SK-N-SH (cell line): ENCODE measurements at places on chromosomes 4 and X. TPM values are rescaled to one million over a fixed set of nuclear protein-coding genes. Genes with fewer than 3 reads are reported as not detected.

DNA sequence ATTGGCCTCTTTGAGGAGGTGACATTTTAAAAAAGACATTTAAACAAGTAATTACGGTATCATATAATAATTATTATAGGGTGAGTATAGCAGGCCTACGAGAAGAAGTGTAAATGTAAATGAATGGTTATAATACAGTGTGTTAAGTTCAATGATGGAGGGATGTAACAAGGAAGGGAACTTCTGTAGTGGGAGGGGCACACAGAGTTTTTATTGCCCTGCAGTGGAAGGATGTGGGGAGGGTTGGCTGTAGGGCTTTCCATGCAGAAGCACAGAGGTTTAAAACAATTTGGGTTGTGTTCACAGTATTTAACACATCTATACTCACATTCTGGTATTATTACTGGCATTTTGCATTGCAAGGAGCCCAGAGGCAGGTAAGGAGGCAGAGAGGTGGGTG, 41.1 kb downstream of the AFF1 start:
- no peak overlapping the region for H3K27ac ChIP-seq
- peaks cover 22% of the 10 kb centered on the region; the same call in 1 of the 2 replicates for H3K4me1 ChIP-seq
- H3K4me3 ChIP-seq = no peak overlapping the region
- no peaks in the 10 kb centered on the region for H3K27me3 ChIP-seq
- no peak for DNase-seq

- H3K27me3 ChIP-seq = no peaks in the 10 kb centered on the region
- DNase-seq = no peak
- H3K36me3 ChIP-seq = no peaks in the 10 kb centered on the region
- no peak overlapping the region for H3K4me3 ChIP-seq
These were observed 146.0 kb upstream of the CPEB2 start for GRCh38 chr4:14856062-14856933.

DNA sequence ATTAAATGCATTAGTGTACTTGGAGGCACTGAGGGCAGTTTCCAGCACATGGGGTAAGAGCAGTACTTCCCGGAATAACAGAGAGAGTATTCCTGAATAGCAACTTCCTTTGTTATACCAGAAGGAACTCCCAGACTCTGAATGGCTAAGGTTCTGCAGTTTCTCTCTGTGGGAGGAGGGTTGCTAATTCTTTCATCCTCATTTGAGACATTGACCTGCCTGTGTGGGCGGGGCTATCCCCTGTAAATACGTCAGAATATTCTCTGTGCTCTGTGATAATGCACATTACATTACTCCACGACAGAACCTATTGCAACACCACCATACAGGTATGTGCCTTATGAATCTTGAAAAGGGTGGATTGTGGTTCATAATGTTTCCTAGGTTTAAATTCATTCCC, 52.7 kb downstream of the SPINK2 start:
- H3K36me3 ChIP-seq = no peaks in the 10 kb centered on the region
- no peak for DNase-seq
- no peaks in the 10 kb centered on the region for H3K4me1 ChIP-seq

GRCh38 chrX:43481576-43481975, 174.5 kb upstream of the MAOA start:
- H3K27me3 ChIP-seq = no peaks in the 10 kb centered on the region
- H3K27ac ChIP-seq = no peak overlapping the region
- no peak overlapping the region for H3K4me3 ChIP-seq
- no peaks in the 10 kb centered on the region for H3K36me3 ChIP-seq
- DNase-seq = no peak

DNA sequence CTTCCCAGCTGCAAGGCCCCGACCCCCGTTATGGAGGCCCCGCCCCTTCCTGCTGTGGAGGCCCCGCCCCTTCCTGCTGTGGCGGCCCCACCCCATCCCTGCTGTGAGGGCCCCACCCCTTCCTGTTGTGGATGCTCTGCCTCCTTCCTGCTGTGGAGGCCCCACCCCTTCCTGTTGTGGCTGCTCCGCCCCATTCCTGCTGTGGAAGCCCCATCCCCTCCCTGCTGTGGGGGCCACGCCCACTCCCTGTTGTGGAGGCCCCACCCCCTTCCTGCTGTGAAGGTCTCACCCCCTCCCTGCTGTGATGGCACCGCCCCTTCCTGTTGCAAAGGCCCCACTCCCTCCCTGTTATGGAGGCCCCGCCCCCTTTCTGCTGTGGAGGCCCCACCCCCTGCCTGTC, 104.9 kb upstream of the PSAPL1 start:
- peak; percentile 87 for DNase-seq
- no peaks in the 10 kb centered on the region for H3K36me3 ChIP-seq
- H3K27ac ChIP-seq = no peak overlapping the region
- H3K27me3 ChIP-seq = no peaks in the 10 kb centered on the region
- H3K4me1 ChIP-seq = peaks cover 5% of the 10 kb centered on the region; the same call in 1 of the 2 replicates

GRCh38 chrX:119753639-119754257, 4.6 kb upstream of the SOWAHD start:
- no peaks in the 10 kb centered on the region for H3K4me1 ChIP-seq
- H3K27ac ChIP-seq = no peak overlapping the region
- H3K36me3 ChIP-seq = no peaks in the 10 kb centered on the region
- peaks cover 21% of the 10 kb centered on the region for H3K27me3 ChIP-seq
- DNase-seq = peak; percentile 57
- H3K4me3 ChIP-seq = no peak overlapping the region

DNA sequence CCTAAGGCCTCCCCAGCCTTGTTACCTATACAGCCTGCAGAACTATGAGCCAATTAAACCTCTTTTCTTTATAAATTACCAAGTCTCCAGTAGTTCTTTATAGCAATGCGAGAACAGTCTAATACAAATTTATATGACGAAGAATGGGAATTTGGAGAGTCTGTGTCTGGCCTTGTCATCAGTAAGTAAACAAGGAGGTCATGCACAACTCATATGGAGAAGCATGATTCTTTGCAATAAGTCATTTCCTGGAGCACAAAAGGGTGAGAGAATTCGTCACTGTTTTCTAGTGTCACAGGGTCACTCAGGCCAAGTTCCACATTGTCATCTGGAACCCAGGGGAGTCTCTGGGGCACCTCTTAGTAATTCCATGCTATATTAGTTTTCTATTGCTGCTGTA, 49.0 kb upstream of the HS6ST2 start:
- no peaks in the 10 kb centered on the region for H3K36me3 ChIP-seq
- H3K27ac ChIP-seq = no peak overlapping the region
- DNase-seq = no peak

DNA sequence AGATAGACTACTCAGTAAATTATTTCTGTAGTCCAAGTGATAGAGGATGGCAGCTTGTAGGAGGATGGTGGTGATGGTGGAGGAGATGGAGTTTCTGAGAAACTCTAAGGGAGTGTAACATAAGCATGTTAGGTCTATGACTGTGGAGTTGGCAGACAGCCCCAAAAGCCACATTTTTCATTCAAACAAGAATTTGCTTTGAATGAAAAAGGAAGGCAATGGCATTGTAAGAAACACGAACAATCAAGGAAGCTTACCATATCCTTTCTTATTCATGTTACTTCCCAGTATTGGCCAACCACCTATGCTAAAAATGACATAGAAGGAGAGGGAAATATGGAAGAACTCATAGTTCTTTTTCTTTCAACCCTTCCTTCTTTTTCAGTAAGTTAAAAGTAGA, 18.7 kb upstream of the SEC24B start:
- H3K4me3 ChIP-seq = no peak overlapping the region
- H3K4me1 ChIP-seq = no peaks in the 10 kb centered on the region; the same call in 1 of the 2 replicates
- no peak for DNase-seq

DNA sequence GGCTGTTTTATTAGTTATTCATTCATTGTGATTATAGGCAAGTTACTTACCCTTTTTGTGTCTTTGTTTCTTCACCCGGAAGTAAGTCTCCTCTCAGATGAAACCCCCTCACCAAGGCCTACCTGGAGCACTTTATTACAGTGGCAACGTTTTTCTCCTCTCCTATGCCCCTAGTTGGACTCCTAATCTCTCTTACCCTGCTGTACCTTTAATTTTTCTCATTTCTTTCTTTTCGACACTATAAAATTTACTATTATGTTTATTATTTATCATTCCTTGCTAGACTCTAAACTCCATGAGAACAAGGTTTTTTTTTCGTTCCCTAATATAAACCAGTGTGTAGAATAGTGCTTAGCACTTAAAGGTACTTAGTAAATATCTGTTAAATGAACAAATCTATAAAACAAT, 17.5 kb downstream of the STAP1 start:
- no peak for DNase-seq
- H3K36me3 ChIP-seq = no peaks in the 10 kb centered on the region
- H3K27me3 ChIP-seq = no peaks in the 10 kb centered on the region
- H3K4me3 ChIP-seq = no peak overlapping the region
- H3K27ac ChIP-seq = no peak overlapping the region
- H3K4me1 ChIP-seq = no peaks in the 10 kb centered on the region

GRCh38 chr4:152165846-152166245, 370.0 kb downstream of the FBXW7 start:
- DNase-seq = no peak
- H3K4me3 ChIP-seq = no peak overlapping the region
- peaks cover 2% of the 10 kb centered on the region for H3K4me1 ChIP-seq
- no peaks in the 10 kb centered on the region for H3K36me3 ChIP-seq
- H3K27me3 ChIP-seq = no peaks in the 10 kb centered on the region
- no peak overlapping the region for H3K27ac ChIP-seq

- H3K36me3 ChIP-seq = no peaks in the 10 kb centered on the region
- no peak overlapping the region for H3K4me3 ChIP-seq
- no peaks in the 10 kb centered on the region for H3K27me3 ChIP-seq
These were observed 547.0 kb upstream of the LCORL start for GRCh38 chr4:18568600-18568999.

DNA sequence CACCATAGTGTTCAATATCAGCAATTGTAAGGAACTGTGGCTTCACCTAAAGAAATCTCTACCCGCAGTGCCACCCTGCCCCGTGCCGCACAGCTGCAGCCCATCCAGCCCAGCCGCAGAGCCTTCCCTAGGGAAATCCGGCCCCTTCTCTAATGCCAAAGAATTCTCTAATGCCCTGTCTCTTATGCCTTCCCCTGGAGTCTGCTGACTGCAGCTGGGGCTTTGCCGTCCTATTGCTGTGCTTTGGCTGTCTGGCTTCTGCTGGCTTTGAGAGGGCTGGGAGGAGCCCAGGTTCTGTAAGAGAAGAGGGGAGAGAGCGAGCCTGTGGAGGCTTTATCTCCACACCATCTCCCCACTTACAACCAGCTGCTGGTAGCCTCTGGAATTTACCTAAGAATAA, 85.9 kb upstream of the HELT start:
- no peak overlapping the region for H3K27ac ChIP-seq
- no peaks in the 10 kb centered on the region for H3K27me3 ChIP-seq
- H3K4me3 ChIP-seq = no peak overlapping the region
- no peaks in the 10 kb centered on the region for H3K4me1 ChIP-seq
- no peaks in the 10 kb centered on the region for H3K36me3 ChIP-seq
- DNase-seq = peak; percentile 60

- no peak for DNase-seq
- no peaks in the 10 kb centered on the region for H3K27me3 ChIP-seq
- no peak overlapping the region for H3K27ac ChIP-seq
- no peak overlapping the region for H3K4me3 ChIP-seq
These were observed 162.8 kb downstream of the PPP1R2C start for GRCh38 chrX:42615161-42615563.

DNA sequence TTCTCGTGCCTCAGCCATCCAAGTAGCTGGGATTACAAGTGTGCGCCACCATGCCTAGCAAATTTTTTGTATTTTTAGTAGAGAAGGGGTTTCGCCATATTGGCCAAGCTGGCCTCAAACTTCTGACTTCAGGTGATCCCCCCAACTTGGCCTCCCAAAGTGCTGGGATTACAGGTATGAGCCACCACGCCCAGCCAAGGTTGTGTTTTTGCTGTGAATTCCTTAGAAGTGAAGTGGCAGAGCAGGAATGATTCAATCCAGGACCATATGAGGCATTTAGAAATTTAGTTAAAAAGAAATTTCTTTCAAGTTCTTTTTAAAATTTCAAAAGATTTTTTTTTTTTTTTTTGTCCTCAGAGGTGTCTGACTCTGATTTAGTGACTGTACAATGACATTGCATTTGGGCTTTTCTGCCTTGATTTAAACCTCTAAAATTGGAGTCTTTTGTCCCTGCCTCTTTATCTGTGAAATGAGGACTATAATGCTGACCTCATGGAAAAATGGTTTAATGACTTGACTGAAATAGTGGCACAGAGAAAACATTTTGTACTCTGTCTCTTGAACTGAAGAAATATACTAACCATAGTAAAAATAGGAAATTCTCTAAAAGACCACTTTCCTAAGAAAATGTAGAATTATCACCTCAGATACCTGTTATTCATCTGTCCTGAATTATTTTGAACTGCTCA, 59.9 kb downstream of the CXCL13 start:
- no peak overlapping the region for H3K4me3 ChIP-seq
- no peaks in the 10 kb centered on the region for H3K4me1 ChIP-seq
- peaks cover 10% of the 10 kb centered on the region; the same call in 1 of the 2 replicates for H3K27me3 ChIP-seq
- no peak overlapping the region for H3K27ac ChIP-seq

DNA sequence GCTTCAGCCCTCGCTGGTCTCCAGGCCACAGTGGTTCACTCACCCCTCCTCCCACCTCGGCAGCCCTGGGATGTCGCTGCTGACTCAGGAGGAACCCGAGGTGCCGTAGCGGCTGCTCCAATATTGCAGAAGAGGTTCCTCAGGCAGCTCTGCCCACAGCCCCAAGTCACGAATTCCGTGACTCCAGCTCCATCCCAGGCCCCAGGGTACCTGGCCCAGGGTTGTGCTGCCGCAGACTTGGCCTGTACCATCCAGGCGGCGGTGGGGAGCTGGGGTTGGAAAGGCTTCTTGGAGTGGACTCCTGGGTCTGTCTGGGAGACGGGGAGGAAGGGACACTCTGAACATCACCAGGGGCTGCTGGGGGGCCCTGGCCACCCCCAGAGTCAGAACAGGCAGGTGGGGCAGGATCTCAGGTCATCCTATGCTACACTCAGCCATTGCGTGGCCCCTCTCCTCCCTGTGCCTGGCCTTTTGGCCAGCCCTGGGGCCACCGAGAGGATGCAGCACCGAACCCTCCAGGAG, 728 bp upstream of the HGFAC start:
- no peak overlapping the region for H3K4me3 ChIP-seq
- peaks cover 13% of the 10 kb centered on the region for H3K4me1 ChIP-seq
- DNase-seq = no peak
- H3K36me3 ChIP-seq = no peaks in the 10 kb centered on the region
- no peak overlapping the region for H3K27ac ChIP-seq

DNA sequence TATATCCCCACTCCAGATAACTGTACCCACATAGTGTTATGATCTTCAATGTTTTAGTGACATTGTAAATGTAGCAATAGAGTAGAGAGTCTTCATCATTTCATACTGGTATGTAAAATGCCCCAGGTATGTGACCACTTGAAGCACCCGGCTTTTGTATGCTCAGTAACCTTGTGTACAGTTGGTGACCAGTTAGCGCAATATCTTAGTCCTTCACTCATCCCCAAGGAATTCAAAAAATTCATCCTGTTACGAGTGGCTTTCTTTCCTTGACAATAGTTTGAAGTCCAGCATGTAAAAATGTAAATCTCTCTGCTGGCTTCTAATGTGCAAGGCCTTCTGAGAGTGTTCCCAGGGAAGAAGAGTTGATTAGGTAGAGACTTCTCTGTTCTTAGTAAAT, 145.6 kb downstream of the ARX start:
- no peaks in the 10 kb centered on the region for H3K4me1 ChIP-seq
- no peaks in the 10 kb centered on the region for H3K36me3 ChIP-seq
- no peak overlapping the region for H3K27ac ChIP-seq
- no peak for DNase-seq
- no peak overlapping the region for H3K4me3 ChIP-seq

GRCh38 chrX:137212078-137212632, 178.4 kb upstream of the GPR101 start:
- H3K27ac ChIP-seq = no peak overlapping the region
- H3K27me3 ChIP-seq = no peaks in the 10 kb centered on the region
- no peak for DNase-seq
- no peaks in the 10 kb centered on the region for H3K36me3 ChIP-seq
- no peak overlapping the region for H3K4me3 ChIP-seq

The PPA2 gene
- polyA plus RNA-seq = 57.8 and 76.1 TPM in 2 replicates

The MAGED4 gene
- 14.8 and 26.6 TPM in 2 replicates for polyA plus RNA-seq

The MAGEA12 gene
- polyA plus RNA-seq = 81.1 and 104 TPM in 2 replicates

The FMR1NB gene
- polyA plus RNA-seq = not detected in 2 replicates
